MCF 10A (cell line): ENCODE measurements at places on chromosomes 1 and 21. TPM values are rescaled to one million over a fixed set of nuclear protein-coding genes. Genes with fewer than 3 reads are reported as not detected.

- DNase-seq, result peak; percentile 96
These were observed 223.9 kb downstream of the DUSP10 start for GRCh38 chr1:221517961-221518360.

DNA sequence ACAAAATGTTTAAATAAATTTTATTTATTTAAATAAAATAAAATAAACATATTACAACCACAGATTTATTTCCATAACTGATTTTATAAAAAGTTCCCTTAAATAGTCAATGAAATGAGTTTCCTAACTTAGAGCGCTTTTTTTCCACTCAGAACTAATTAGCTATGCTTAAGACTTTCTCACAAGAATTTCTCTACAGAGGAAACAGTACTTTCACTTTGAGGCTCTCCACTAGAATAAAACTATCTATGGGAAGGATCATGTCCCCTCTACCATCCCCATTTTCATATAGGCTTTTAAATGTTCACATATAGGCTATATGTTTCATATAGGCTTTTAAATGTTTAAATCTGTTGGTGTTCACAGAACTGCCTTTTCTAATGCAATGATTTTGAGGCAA is 40.0 kb upstream of the DPH5 start:
- no peak for DNase-seq

DNA sequence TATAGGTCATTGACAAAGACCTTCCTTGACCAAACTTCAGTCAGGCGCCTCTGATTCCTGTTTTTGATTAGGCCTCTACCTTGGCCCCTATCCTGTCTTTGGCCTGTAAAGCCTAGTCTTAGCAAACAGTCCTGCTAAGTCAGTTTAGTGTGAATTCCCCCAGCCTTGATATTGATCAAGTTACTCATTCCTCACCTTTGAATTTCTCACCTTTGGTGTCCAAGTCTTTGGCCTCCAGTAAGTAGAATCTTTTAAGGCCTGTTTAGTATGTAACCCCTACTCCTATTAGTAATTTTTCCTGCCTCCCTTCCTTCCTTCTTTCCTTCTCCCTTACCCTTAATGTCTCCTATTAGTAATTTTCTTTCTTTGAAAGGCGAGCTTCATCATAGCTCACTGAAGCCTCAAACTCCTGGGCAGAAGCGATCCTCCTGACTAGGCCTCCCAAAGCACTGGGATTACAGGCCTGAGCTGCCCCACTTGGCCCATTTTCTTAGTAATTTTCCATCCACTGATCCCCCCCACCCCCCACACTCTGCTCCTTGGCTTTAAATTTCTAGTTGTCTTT is 13.0 kb upstream of the ZNF692 start:
- DNase-seq, result no peak

- peak; percentile 29 for DNase-seq
These were observed 790 bp downstream of the RPS8 start for GRCh38 chr1:44775930-44776729.

The LIX1L gene
- 40.1 and 42.1 TPM in 2 replicates for total RNA-seq

- no peak for DNase-seq
These were observed 23.3 kb downstream of the TBX19 start for GRCh38 chr1:168303716-168304540.

The CHD1L gene
- total RNA-seq, result 73.6 and 81.5 TPM in 2 replicates

The NBPF4 gene
- not detected in 2 replicates for total RNA-seq

DNA sequence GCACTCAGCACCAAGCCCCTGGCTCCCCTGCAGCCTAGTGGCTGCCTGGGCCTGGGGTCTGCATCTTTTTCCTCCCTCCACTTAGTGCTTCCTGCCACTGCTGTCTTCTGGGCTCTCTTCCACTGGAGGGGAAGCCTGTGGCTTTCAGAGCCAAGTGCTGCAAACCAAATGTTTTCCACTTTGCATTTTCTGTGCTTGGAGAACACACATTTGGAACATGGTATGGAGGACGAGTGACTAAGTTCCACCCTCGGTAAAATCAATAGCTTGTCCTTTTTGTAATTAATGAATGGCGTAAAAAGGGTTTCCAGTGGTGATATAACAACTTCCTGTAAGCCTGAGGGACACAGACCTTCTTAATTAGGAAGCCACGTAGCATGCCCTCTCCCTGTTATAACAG is 10.1 kb upstream of the GPR153 start:
- DNase-seq, result no peak

The WNT3A gene
- 0.10 TPM in 1 of 2 replicates, not detected in the other for total RNA-seq

GRCh38 chr1:193031431-193031830 is 27.7 kb downstream of the UCHL5 start:
- DNase-seq, result peak; percentile 31

The NPPB gene
- total RNA-seq, result not detected in 2 replicates

- peak; percentile 90 for DNase-seq
These were observed 12.3 kb upstream of the SLAMF7 start for GRCh38 chr1:160726498-160727315.

DNA sequence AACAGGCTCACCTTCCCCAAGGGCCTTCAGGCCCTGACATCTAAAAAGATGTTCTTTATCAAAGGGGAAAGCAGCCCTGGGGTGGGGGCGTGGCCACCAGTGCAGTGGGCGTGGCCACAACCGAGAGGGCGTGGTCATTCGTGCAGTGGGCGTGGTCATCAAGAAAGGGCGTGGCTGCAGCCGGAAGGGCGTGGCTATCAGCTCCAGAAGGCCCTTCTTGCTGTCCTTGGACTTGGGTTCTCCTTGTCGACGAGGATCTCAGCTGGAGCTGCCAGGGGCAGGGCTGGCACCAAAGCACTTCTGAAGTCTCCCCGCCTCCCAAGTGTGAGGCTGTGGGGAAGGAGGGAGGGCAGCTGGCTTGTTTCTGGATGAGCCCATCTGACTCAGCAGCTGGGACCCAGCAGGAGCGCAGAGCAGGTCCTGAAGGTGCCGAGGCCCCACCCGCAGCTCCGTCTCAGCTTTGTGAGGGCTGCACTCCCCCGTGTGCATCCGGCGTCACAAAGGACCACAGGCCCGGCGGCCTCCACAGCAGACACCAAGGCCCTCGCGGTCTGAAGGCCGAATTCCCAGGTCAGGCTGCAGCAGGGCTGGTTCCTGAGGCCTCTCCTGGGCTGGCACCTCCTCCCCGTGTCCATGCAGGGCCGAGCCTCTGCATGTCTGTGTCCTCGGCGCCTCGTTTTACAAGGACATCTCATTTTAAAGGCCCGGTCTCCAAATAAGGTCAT is 12.8 kb downstream of the PDE9A start:
- DNase-seq, result no peak

The UTP11 gene
- 66.5 and 70.3 TPM in 2 replicates for total RNA-seq

GRCh38 chr1:192892934-192893333 is 84.1 kb downstream of the RGS2 start:
- peak; percentile 13 for DNase-seq

The TNFAIP8L2 gene
- not detected in 2 replicates for total RNA-seq

The CAPN8 gene
- 1.0 and 5.7 TPM in 2 replicates for total RNA-seq

DNA sequence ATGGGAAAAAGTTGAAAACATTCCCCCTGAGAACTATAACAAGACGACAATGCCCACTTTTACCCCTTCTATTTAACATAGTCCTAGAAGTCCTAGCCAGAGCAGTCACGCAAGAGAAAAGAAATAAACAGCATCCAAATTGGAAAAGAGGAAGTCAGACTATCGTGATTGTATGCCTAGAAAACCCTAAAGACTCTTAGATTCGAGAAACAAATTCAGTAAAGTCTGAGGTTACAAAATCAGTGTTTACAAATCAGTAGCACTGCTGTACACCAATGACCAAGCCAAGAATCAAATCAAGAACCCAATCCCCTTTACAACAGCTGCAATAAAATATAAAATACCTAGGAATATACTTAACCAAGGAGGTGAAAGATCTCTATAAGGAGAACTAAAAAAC is 72.4 kb downstream of the POU2F1 start:
- DNase-seq, result no peak

DNA sequence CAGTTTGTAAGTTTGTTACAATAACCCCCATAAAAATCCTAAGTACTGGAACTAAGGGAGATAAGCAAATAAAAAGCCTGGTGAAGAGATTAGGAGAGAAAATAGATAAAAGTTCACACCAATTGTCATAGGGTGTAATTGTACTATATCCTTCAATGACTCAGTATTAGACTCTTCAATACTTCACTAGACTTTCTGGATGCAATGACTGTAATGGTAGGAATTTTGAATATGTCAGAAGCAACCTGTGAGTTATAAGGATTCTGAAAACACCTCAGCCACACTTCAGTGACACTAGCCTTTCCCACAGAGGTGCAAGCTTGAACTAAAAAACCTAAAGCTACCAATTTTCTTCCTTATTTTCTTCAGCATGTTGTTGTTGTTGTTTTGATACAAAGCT is 147.9 kb downstream of the PTGER3 start:
- no peak for DNase-seq

DNA sequence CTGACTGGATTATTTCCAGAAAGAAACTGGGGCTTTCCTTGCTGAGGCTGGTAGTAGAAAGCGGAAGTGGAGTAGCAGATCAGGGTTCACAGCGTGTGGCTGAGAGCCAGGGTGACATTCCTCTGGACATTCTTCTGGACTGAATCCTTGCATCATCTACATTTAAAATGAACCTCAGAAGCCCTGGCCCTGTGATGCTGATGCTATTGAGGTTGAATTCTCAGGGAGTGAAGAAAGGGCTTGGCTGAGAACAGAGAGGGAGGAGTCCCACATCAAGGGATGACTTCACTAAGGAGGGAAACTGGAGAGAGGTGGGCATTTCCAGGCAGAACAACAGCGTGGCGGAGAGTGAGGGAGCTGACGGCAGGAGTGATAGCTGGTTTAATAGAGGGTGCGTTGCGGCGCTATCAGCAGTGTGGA is 102.3 kb upstream of the LMO4 start:
- DNase-seq, result peak; percentile 85

DNA sequence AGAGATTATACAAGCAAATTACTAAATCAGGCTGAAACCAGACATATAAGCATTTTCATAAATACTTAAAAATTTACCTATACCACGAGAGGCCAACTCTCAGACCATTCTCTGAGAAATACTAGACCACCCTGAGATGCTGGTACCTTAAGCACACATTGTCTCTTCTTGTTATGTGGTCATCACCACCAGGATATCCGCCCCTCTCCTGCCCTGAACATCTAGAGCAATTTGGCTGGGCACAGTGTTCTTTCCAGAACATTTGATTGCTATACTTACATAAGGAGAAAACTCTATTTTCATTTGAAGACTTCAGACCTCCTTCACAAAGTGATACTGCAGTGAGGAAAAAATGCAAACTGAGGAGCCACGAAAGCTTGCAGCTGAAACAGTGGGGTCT is 36.2 kb upstream of the DUSP10 start:
- DNase-seq, result no peak

The LHX8 gene
- total RNA-seq, result not detected in 2 replicates

- no peak for DNase-seq
These were observed 33.7 kb upstream of the IFI44L start for GRCh38 chr1:78586572-78586971.

DNA sequence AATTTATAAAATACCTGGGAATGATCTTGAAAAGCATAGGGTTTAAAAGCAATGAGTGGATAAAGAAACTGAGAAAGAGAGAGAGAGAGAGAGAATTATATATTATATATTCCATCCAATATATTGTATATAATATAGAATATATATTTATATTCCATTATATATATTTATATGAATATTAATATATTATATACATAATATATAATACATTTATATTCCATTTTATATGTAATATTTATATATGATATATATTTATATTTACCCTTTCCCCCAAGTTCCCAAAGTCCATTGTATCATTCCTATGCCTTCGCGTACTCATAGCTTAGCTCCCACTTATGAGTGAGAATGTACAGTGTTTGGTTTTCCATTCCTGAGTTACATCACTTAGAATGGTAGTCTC is 69.9 kb upstream of the SLC35F3 start:
- no peak for DNase-seq

DNA sequence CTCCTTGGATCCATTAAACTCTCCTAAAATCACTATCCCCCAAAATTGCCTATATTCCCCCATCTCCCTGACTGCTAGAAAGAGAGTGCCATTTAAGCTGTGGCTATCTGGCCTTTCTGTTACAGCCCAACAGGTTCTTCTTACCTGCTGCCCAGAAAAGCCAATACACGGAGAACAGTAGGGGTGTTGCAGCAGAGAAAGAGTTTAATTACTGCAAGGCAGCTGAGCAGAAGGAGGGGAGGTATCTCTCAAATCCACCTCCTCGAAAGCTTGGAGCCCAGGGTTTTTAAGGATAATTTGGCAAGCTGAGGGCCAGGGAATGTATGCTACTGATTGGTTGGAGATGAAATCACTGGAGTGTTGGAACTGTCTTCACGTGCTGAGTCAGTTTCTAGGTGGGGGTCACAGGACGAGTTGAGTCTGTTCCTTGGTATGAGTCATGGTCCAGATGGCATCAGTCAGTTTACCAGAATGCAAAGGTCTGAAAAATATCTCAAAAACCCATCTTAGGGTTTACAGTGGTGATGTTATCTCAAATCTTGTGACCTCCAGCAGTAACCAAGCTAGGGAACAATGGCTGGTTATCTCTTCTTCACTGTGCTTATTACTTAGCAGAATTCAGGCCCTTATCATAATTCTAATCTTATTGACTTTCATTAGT is 89.8 kb downstream of the SMYD3 start:
- no peak for DNase-seq

DNA sequence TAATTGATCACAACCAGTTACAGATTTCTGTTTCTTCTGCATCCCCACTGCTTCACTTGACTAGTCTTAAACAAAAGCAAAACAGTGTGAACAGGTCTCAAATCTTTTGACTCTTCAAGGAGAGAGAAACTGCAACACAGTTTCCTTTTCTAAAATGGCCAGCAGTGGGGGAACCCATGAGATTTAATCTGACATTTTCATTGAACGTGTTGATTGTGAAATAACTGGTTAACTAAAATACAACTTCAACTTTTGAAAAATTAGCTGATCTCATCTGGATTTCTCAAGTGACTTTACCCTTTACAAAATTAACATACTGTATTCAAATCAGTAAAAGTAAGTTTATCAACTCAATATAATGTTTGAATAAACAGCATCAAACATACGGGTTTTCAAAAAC is 143.0 kb downstream of the HFM1 start:
- no peak for DNase-seq

DNA sequence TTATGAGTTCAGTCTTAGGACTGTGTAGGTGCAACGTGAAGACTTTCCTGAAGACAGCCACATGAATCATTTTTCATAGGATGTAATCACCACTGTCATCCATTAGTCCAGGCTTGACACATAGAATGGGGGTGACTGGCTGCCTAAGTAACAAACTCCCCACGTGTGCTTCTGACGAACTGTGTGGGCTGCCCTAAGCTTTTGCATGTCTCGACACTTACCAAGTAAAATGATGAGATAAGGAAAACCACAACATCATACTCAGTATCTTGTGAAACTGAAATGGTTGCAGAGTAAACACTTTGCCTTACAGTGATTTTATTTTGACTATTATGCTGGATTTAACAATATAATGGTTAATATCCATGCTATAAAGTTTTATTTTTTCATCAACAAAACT is 19.5 kb downstream of the ERG start:
- DNase-seq, result peak; percentile 67

The SPRR3 gene
- total RNA-seq, result not detected in 2 replicates

- DNase-seq, result no peak
These were observed 27.3 kb downstream of the PRRX1 start for GRCh38 chr1:170691258-170691657.

The CD2 gene
- not detected in 2 replicates for total RNA-seq

The CD5L gene
- total RNA-seq, result not detected in 2 replicates
